ENCODE measurements at places on chromosomes 12 and 14.

DNA sequence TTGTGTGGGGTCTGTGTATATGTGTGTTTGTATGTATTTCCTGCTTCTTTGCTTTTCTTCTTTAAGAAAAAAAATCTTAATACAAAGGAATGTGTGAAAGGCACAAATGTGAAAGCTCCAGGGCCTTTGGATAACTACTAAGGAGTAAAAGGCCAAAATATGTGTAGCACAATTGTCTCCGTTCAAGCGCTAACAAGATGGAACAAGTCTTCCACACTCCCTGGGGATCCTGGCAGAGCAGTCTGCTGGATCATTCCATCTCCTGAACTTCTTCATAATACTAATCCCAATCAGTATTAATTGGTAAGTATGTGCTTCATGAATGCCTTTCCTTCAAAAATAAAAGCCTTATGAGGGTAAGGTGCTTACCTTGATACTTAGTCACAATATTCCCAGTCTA lies 462.5 kb upstream of the TBX3 start:
- no peak for DNase-seq

DNA sequence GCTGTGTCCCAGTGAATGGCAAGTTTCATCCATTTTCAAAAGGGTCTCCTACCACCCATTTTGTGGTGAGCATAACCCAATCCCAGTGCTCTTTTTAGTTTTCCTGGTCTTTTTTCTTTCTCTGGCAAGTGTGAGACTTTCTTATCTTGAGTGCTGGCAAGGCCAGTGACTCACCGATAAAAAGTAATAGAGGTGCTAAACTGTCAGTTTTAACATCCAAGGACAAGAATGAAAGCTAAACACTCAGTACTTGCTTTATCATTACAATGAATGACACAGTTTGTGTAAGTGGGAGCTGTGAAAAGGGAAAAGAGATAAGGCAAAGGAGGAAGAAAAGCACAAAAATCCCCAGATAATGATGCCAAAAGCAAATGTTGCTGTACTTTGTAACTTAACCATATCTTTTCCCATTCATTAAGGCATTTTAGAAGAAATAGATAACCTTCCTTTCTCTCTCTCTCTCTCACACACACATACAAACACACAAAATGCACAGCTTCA lies 4.9 kb upstream of the LRIG3 start:
- DNase-seq = peak; percentile 54

DNA sequence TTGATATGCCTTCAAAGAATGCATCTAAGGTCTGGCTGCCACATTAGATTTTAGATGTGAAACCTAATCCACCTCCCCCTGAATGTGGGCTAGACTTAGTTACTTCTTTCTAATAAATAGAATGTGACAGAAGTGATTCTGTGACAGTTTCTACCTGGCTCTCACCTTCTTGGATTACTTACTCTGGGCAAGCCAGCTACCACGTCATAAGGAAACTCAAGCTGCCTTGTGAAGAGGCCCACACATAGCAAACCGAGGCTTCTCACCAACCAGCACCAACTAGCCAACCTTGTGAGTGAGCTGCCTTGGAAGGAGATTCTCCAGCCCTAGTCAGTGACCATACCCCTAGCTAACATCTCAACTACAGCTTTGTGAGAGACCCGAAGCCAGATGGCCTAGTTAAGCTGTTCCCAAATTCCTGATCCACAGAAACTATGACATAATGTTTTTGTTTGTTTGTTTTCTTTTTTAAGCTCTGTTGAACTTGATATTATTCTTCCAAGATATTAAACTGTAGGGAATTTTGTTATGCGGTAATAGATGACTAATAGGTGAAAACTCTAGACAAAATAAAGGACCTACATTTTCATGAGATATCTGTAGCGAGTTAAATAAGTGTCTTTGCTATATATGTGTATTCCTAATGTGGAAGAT lies 6.2 kb downstream of the GPR19 start:
- DNase-seq = no peak

GRCh38 chr14:92035890-92036289 lies 4.0 kb downstream of the TRIP11 start:
- no peak for DNase-seq

- DNase-seq = no peak
Observed at GRCh38 chr12:25932971-25933370, 25.5 kb upstream of the RASSF8 start.

GRCh38 chr12:114936148-114937079 lies 252.4 kb upstream of the TBX3 start:
- no peak for DNase-seq

GRCh38 chr14:49924852-49925251 lies 32.0 kb downstream of the ARF6 start:
- no peak for DNase-seq

DNA sequence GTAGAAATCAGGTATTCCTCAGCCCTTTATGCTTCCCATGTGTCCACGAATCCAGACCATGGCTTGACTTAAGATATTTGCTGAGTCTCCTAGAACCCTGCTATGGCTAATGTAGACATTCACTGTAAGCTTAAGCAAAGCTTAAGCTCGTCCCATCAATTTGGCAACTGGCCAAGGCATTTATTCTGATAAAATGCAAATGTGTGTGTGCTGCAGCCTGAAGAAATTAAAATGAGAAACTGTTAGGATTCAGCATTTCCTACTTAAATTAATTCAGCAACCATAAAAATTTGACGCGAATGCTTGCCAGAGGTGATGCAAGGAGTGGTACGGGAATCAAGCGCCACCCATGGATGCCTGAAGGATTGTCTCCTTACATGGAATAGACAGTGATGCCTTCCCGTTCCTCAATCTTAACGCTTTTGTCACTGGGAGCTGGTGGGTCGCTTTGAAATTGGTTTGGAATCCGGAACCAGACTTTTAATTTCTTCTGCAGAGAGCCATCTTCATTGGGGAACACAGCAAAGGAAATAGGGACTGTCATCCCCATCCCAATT lies 13.2 kb downstream of the HEBP1 start:
- no peak for DNase-seq

GRCh38 chr14:22656945-22657731 lies 13.0 kb upstream of the OR6J1 start:
- DNase-seq = peak; percentile 85

DNA sequence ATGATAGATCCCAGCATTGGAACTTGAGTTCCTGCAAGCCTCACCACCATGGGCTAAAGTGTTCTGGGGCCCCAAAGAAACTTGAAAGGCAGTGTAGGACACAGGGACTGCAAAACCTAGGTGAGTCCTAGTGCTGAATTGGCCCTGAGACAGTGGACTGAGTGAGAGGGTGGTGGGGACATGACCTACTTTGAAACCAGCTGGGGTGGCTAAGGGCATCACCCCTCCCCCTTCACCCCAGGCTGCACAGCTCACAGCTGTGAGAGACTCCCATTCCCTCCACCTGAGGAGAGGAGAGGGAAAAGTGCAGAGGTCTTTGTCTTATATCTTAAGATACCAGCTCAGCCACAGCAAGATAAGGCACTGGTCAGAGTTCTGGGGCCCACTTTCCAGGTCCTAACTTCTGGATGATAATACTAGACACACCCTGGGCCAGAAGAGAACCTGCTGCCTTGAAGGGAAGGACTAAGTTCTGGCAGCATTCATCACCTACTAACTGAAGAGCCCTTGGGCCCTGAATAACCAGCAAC lies 62.5 kb downstream of the MAPKAPK5 start:
- no peak for DNase-seq

DNA sequence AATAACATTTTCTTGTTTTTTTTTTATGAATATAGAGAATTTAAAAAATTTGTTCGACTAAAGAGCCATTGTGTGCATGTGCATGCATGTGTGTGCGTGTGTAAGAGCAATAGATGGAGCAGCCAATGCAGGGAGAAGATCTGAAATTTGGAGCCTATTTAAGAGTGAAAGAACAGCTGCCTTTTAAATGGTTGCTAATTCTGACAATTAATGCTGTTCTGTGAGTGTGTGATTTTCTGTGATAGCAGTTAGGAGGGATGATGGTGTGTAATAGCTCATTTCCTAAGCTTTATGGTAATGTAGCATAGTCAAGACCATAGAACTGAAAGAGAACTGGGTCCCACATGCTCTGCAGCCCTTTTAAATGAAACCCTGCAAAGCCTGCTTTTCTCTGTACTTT lies 137.9 kb downstream of the NRXN3 start:
- DNase-seq = no peak

DNA sequence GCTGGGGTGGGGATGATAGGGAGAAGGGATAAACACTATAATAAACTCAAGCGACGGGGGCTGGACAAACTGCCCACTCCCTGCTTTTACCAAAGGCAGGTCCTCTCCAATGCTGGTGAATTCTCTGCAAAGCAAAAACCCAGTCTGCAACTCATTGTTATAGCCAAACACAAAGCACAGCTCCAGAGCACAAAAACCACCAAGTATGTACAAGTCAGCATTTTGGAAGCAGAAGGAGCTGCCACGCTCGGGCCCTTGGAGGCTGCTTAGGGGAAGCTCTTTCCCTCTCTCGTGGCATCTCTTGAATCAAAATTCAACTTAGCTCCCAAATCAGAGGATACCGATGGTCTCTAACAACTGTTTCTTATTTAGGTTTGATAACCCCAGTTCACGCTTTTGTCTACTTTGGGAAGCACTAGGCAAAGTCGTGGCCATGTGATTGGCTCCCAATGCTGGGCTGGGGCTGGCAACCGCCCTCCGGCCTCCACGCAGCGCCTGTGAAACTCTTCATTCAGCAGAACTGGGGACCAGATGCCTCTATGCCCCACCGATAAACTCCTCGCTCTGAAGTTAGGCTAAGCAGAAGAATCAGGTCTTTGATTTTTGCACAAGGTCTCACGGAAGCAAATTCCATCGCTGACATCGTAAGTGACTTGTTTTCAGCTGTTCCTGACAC lies 158.5 kb upstream of the FOXN3 start:
- DNase-seq = no peak

DNA sequence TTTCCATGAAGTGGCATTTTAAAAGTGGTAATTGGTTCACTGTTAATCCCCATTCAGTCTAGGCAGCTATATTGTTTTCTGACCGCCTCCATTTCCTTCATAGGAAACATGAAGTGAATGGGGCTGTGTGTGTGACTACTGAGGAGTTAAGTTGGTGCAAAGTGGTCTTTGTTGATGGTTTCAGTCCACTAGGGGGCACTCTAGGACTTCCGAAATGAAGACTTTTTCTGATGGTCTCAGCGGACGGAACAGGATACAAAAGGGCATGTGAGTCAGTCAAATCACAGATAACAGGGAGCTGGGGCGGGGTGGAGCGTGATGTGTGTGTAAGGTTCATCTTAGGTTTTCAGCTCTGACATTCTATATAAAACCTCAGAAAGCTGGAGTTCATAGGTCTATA lies 240.1 kb upstream of the OR4E1 start:
- peak; percentile 71 for DNase-seq

DNA sequence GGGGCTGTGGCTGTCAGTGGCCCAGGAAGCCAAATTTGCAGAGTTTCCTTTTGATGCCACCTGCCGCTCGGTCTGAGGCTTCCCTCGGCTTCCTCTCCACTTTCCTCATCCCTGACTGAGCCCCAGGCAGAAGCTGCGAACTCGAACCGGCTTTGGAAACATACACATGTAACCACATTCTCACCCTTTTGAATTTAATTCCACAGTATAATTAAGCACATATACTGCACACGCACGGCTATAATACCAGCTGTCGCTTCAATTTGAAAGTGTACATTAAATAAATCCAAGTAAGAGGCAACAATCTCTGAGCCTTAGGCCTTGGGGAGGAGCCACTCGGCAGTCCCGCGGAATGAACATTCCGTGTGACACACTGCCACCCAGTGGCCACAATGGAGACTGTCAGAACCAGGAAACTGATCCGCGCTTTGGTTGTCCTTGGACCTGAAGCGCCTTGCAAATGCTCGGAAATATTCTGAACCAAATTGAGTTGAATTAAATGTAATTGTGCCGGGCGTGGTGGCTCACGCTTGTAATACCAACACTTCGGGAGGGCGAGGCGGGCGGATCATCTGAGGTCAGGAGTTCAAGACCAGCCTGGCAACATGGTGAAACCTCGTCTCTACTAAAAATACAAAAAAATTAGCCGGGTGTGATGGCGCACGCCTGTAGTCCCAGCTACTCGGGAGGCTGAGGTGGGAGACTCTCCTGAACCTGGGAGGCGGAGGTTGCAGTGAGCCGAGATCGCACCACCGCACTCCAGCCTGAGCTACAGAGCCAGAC lies 117.9 kb upstream of the TMPO start:
- peak; percentile 71 for DNase-seq

- peak; percentile 33 for DNase-seq
Observed at GRCh38 chr12:123907726-123908476, 64.7 kb downstream of the CCDC92 start.

DNA sequence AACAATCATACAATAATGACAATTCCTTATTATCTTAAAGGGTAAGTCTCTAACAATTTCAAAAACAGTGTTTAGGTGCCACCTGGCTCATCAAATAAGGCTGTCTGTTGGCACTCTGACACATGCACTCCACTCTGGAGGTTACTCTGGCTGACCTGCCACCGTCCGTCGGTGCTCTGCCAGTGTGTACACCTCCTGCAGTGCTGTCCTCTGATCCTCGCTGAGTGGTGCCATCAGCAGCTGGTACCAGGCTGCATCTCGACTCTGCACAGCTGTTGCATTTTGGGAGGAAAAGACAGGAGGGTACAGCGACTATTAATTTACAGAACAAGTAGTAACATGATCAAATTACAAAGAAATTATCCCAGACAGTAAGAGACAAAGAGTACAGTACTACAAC lies 63.9 kb downstream of the IPO8 start:
- DNase-seq = no peak

DNA sequence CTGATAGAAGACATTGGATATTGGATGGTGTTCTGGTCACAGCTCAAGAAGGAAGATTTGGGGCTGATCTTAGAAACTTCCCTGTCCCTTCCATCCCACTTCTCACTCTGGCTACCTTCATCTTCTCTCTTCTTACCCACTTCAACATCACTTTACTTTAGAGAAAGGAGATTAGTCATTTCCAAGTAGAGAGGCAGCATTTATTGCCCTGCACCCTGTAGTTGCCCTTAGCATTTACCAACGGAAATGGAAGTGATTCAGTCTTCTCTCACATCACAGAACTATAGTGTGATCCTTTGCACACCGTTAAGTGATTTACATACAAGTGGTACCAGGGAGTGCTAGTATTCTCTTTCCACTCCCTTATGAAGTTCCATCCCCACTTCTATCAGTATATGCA lies 52.4 kb downstream of the PHLDA1 start:
- DNase-seq = peak; percentile 59

GRCh38 chr12:30019366-30020140 lies 235.8 kb upstream of the TMTC1 start:
- DNase-seq = peak; percentile 70
